Osteoblast (primary cell): ENCODE measurements at places on chromosomes 5 and 9. TPM values are rescaled to one million over a fixed set of nuclear protein-coding genes. Genes with fewer than 3 reads are reported as not detected.

Gene SCGB3A1
- not detected in 2 replicates for total RNA-seq

DNA sequence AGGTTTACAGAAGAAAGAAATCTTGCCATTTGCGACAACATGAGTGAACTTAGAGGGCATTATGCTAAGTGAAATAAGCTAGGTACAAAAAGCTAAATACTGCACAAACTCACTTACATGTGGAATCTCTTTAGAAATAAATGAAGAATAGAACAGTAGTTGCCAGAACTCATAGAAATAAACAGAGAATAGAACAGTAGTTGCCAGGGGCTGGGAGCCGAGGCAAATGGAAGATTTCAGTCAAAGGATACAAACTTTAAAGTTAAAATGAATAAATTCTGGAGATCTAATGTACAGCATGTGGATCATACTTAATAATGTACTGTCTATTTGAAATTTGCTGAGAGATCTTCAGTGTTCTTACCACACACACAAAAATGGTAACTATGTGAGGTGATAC is 63.4 kb downstream of the FAM81B start:
- no peaks in the 10 kb centered on the region for H3K36me3 ChIP-seq
- H3K27me3 ChIP-seq, result no peaks in the 10 kb centered on the region
- no peak overlapping the region for H3K27ac ChIP-seq
- no peak overlapping the region for H3K4me3 ChIP-seq

GRCh38 chr9:31040564-31040963 is 1343.9 kb upstream of the ACO1 start:
- H3K4me3 ChIP-seq, result no peak overlapping the region
- DNase-seq, result no peak
- no peak overlapping the region for H3K27ac ChIP-seq

DNA sequence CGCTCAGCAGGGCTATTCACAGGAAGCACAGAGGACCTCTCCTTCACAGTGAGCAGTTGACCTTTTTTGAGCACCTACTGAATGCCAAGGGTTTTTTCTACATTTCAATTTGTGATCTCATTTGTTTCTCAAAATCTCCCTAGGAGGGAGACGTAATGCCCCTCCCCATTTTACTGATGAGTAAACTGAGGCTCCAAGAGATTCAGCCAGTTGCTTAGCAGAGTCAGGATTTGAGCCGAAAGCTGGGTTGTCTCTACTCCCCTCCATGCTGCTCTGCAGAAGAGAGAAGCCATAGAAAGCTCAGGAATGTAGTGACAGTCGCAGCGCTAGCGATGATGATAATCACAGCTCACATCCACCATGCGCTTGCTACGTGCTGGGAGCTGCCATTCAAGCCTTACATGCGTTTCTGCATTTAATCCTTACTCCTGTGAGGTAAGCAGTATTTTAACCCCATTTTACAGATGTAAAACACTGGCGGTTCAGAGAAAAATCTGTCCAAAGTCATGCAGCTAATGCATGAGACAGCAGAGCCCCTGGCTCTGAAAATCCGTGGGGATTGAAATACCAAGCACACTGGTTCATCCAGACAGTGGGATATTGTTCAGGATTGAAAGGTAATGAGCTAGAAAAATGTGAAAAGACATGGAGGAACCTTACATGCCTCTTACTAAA is 33.8 kb downstream of the ERGIC1 start:
- peaks cover 12% of the 10 kb centered on the region for H3K36me3 ChIP-seq
- H3K4me3 ChIP-seq, result no peak overlapping the region
- H3K27ac ChIP-seq, result peak overlapping the region; percentile 96
- DNase-seq, result no peak
- peaks cover 69% of the 10 kb centered on the region for H3K4me1 ChIP-seq

- peak; percentile 45 for DNase-seq
- no peaks in the 10 kb centered on the region for H3K4me1 ChIP-seq
- peaks cover 12% of the 10 kb centered on the region for H3K27me3 ChIP-seq
- no peak overlapping the region for H3K27ac ChIP-seq
These were observed 31.4 kb upstream of the MSX2 start for GRCh38 chr5:174692982-174693422.

DNA sequence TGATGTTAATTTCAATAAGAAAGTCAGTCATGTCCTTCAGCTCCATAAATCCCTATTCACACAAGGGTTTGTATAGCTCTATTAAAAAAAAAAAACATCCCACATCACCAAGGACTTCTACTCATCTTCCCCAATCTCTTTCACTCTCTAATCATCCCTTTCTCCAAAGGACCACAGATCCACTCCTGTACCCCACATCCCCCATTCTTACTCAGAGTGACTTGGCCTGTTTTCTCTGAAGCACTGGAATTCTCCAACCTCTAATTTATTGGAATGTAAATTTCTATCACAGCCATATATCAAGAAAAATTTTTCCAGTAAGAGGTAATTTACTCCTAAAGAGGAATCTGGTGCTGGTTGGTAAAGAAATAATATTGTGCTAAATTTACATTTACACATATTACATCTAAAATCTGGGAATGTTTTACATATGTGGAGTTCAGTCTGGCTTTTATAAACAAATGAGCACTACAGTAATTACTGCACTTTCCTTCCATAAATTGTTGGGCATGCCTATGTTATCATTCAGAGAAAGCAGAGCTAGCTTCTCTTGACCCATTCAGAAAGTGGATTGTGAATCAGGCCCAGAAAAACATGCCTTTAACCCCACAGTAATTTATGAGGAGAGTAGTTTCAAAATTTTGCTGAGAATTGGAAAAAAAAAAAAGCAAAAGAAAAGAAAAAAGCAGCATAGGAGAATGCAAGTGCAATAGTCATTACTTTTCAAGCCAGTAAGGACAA is 399.5 kb upstream of the TNC start:
- peaks cover 15% of the 10 kb centered on the region for H3K4me1 ChIP-seq
- DNase-seq, result peak; percentile 53
- no peaks in the 10 kb centered on the region for H3K27me3 ChIP-seq
- H3K36me3 ChIP-seq, result no peaks in the 10 kb centered on the region
- H3K27ac ChIP-seq, result peak overlapping the region; percentile 54
- H3K4me3 ChIP-seq, result no peak overlapping the region

GRCh38 chr5:135534609-135535419 is 950 bp downstream of the NEUROG1 start:
- no peaks in the 10 kb centered on the region for H3K4me1 ChIP-seq
- no peak overlapping the region for H3K4me3 ChIP-seq
- peak; percentile 66 for DNase-seq
- no peaks in the 10 kb centered on the region for H3K36me3 ChIP-seq
- peaks cover 87% of the 10 kb centered on the region for H3K27me3 ChIP-seq

GRCh38 chr5:96758621-96759020 is 49.1 kb downstream of the ERAP1 start:
- H3K27me3 ChIP-seq, result no peaks in the 10 kb centered on the region
- no peak overlapping the region for H3K4me3 ChIP-seq
- H3K4me1 ChIP-seq, result no peaks in the 10 kb centered on the region

- no peaks in the 10 kb centered on the region for H3K36me3 ChIP-seq
- H3K4me3 ChIP-seq, result no peak overlapping the region
- no peak overlapping the region for H3K27ac ChIP-seq
- DNase-seq, result no peak
- no peaks in the 10 kb centered on the region for H3K27me3 ChIP-seq
These were observed 6.8 kb downstream of the AUH start for GRCh38 chr9:91354881-91355280.

Gene BTNL8
- not detected in 2 replicates for total RNA-seq

- no peaks in the 10 kb centered on the region for H3K27me3 ChIP-seq
- no peak overlapping the region for H3K4me3 ChIP-seq
- no peak for DNase-seq
- H3K27ac ChIP-seq, result no peak overlapping the region
- no peaks in the 10 kb centered on the region for H3K36me3 ChIP-seq
These were observed 600.7 kb upstream of the CDH9 start for GRCh38 chr5:27639005-27639612.

Gene SUB1
- total RNA-seq, result 101 and 115 TPM in 2 replicates

Gene RASGEF1C
- under 0.01 TPM in 1 of 2 replicates, not detected in the other for total RNA-seq

DNA sequence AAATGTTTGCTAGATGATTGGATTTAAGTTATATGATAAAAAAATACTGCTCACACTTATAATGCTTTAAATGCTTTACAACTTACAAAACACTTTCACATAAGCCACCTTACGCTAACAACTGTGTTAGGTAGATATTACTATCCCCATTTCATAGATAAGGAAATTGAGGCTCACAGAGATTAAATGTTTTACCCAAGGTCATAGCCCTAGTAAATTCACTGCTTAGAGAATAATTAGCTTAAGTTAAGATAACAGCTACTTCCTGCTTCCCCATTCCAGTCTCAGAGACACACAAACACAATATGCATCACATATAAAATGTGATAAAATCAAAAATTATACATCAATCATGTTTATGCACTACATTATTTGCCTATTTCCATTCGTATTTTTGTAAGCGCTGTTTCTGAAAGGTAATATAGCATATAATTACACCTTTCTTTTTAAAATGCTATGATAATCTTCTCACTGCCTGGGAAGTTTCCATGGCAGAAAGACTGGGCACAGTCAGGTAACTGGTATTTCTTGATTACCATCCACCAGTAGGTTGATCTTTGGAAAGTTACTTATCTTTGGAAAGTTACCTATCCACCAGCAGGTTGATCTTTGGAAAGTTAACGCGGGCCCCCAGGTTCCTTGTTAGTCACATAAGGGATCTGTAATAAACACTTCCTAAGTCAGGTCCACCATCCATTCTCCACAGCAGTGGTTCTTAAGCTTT is 101.1 kb downstream of the NFIB start:
- H3K27ac ChIP-seq, result no peak overlapping the region
- H3K36me3 ChIP-seq, result no peaks in the 10 kb centered on the region
- H3K4me3 ChIP-seq, result no peak overlapping the region
- H3K4me1 ChIP-seq, result peaks cover 40% of the 10 kb centered on the region
- no peaks in the 10 kb centered on the region for H3K27me3 ChIP-seq

Gene BRINP1
- 17.0 and 23.3 TPM in 2 replicates for total RNA-seq

GRCh38 chr5:35063414-35063813 is 15.7 kb upstream of the AGXT2 start:
- H3K4me3 ChIP-seq, result no peak overlapping the region
- DNase-seq, result no peak
- H3K27ac ChIP-seq, result no peak overlapping the region
- no peaks in the 10 kb centered on the region for H3K4me1 ChIP-seq

Gene SLIT3
- total RNA-seq, result 37.6 and 38.3 TPM in 2 replicates

GRCh38 chr5:15577831-15578230 is 77.9 kb downstream of the FBXL7 start:
- no peaks in the 10 kb centered on the region for H3K27me3 ChIP-seq
- H3K27ac ChIP-seq, result no peak overlapping the region
- peaks cover 16% of the 10 kb centered on the region for H3K4me1 ChIP-seq
- no peak overlapping the region for H3K4me3 ChIP-seq

GRCh38 chr9:136229096-136230065 is 16.2 kb downstream of the QSOX2 start:
- H3K36me3 ChIP-seq, result peaks cover 4% of the 10 kb centered on the region
- no peak overlapping the region for H3K27ac ChIP-seq
- peak; percentile 90 for DNase-seq
- no peaks in the 10 kb centered on the region for H3K27me3 ChIP-seq
- H3K4me1 ChIP-seq, result peaks cover 14% of the 10 kb centered on the region

DNA sequence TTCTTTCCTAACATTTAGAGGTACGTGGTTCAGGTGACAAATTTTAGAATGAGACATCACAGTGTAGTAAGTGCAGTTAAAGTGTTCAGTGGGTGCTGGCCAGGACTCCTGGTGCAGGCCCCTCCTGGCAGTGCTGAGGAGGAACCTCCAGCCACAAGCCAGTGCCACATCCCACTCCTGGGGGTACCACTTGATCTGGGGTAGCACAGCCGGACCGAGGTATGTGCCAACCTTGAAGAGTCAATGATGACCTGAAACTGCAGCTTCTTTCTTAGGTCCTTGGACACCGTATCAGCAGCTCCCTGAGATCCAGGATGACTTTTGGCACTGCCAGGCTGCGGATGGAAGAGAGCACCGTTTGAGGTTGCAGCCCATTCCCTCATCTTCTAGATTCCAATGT is 310.4 kb upstream of the IRX4 start:
- no peaks in the 10 kb centered on the region for H3K27me3 ChIP-seq
- no peak for DNase-seq
- no peaks in the 10 kb centered on the region for H3K4me1 ChIP-seq

DNA sequence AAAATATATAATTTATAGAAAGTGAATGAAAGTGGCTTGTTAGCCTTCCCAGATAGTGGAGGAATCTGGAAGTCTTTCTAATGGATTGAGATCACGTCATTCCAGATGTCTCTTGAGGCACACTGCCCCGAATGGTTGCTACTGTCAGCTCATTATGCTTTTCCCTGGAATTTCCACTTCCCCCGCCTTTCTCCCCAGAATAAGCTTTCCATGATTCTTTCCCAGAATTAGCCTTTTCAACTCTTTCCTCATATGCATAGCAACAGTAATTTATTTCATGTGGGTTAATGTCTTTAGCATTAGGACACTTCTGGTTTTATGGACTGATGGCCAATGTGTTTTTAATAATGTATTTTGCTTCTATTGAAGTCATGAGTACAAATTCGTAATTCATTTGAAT is 81.5 kb downstream of the PALM2AKAP2 start:
- no peaks in the 10 kb centered on the region for H3K36me3 ChIP-seq
- H3K4me1 ChIP-seq, result peaks cover 12% of the 10 kb centered on the region
- H3K27ac ChIP-seq, result no peak overlapping the region
- DNase-seq, result no peak
- no peak overlapping the region for H3K4me3 ChIP-seq

DNA sequence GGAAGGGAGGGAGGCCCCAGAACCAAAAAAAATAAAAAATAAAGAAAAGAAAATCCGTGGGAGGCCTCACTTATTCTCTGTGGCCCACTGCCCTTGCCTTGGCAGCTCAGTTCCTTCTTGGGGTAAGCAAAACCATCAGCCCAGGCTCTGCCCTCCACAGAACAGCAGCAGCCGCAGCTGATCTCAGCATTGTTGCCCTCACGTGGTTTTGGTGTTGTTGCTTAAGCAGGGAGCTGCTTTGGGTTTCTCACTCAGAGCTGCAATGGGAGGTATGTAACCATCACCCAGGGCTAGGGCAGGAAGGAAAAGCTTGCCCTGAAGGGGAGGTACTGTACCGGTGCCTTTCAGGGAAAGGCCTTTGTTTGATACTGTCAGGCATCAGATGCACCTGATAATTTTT is 374.7 kb upstream of the WWC1 start:
- H3K27me3 ChIP-seq, result no peaks in the 10 kb centered on the region
- no peaks in the 10 kb centered on the region for H3K36me3 ChIP-seq
- no peak overlapping the region for H3K27ac ChIP-seq
- H3K4me3 ChIP-seq, result no peak overlapping the region
- DNase-seq, result no peak

GRCh38 chr5:143432658-143433239 is 29.3 kb upstream of the NR3C1 start:
- no peaks in the 10 kb centered on the region for H3K36me3 ChIP-seq
- no peak overlapping the region for H3K27ac ChIP-seq
- peaks cover 4% of the 10 kb centered on the region for H3K4me1 ChIP-seq

- peaks cover 16% of the 10 kb centered on the region for H3K27me3 ChIP-seq
- no peak overlapping the region for H3K27ac ChIP-seq
- DNase-seq, result no peak
- H3K4me1 ChIP-seq, result peaks cover 5% of the 10 kb centered on the region
- no peak overlapping the region for H3K4me3 ChIP-seq
These were observed 25.4 kb downstream of the MEGF10 start for GRCh38 chr5:127316011-127316410.

GRCh38 chr9:135971892-135972291 is 10.7 kb upstream of the UBAC1 start:
- H3K36me3 ChIP-seq, result no peaks in the 10 kb centered on the region
- DNase-seq, result no peak
- H3K27ac ChIP-seq, result no peak overlapping the region
- H3K4me3 ChIP-seq, result no peak overlapping the region
- peaks cover 2% of the 10 kb centered on the region for H3K4me1 ChIP-seq
